ENCODE measurements at places on chromosomes 13 and 19. TPM values are rescaled to one million over a fixed set of nuclear protein-coding genes. Genes with fewer than 3 reads are reported as not detected.

PRR22 gene
- 21.3 TPM for total RNA-seq

ZNF560 gene
- total RNA-seq = not detected

GRCh38 chr13:106186366-106187030 lies 349.0 kb downstream of the EFNB2 start:
- H3K4me3 ChIP-seq = no peak overlapping the region
- H3K4me1 ChIP-seq = no peaks in the 10 kb centered on the region
- H3K27me3 ChIP-seq = no peaks in the 10 kb centered on the region
- H3K27ac ChIP-seq = no peak overlapping the region
- DNase-seq = no peak

DNA sequence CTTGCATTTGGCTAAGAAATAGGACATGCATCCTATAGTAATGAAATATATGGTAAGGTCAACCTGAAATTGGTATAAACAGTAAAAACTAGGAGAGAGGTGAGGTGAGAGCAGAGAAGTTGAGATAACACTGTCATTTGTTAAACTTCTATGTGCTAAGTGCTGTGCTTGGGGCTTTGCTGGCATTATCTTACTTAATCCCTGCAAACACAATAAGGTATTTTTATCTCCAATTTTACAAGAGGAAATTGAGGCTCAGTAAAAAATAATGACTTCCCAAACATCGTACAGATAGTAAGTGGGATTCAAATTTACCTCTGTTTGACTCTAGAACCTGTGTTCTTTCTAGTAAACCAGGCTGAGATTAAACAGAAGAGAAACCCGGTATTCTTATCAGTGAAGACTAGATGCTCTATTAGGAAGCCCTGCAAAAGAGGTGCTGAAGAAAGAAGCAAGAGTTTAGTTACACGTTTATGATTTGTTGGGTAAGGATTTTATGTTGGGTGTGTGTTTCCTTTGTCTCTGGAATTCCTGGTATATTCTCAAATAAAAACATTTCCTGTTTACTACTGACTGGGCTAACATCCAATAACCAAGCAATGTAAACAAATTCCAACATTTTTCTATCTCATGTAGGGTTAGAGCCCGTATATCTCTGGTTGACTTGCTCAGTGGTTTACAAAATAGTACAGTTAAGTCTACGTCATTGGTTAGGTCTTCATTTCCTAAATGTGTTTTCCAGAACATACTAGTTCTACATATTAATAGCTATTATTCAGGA lies 137.3 kb upstream of the FNDC3A start:
- DNase-seq = no peak
- H3K4me3 ChIP-seq = no peak overlapping the region
- no peak overlapping the region for H3K27ac ChIP-seq
- H3K4me1 ChIP-seq = no peaks in the 10 kb centered on the region

DNA sequence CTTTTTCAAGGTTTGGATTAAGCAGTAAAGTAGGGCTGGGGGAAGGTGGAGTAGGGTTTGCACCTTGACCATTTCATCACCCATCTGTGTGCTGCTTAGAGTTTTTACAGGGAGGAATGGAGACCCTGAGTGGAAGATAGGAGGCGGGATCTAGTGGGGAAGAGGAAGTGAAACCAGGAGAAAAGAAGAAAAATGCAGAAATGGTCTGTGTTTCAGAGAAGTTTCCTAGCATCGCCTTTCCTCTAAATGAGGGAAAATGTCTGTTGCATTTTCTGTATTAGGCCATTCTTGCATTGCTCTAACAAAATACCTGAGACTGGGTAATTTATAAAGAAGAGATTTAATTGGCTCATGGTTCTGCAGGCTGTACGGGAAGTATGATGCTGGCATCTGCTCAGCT lies 64.1 kb downstream of the TPT1 start:
- no peak overlapping the region for H3K4me3 ChIP-seq
- H3K27me3 ChIP-seq = no peaks in the 10 kb centered on the region
- no peak overlapping the region for H3K27ac ChIP-seq
- no peaks in the 10 kb centered on the region for H3K36me3 ChIP-seq
- no peak for DNase-seq

- DNase-seq = no peak
- H3K4me3 ChIP-seq = no peak overlapping the region
- H3K36me3 ChIP-seq = no peaks in the 10 kb centered on the region
- no peaks in the 10 kb centered on the region for H3K27me3 ChIP-seq
- H3K4me1 ChIP-seq = peaks cover 50% of the 10 kb centered on the region
Observed at GRCh38 chr13:110551284-110551683, 10.2 kb downstream of the RAB20 start.

- no peaks in the 10 kb centered on the region for H3K27me3 ChIP-seq
- no peak overlapping the region for H3K27ac ChIP-seq
- H3K4me1 ChIP-seq = no peaks in the 10 kb centered on the region
Observed at GRCh38 chr13:30107121-30107520, 200.2 kb downstream of the KATNAL1 start.

- no peaks in the 10 kb centered on the region for H3K27me3 ChIP-seq
- H3K36me3 ChIP-seq = no peaks in the 10 kb centered on the region
- no peak for DNase-seq
Observed at GRCh38 chr13:48817166-48817802, 158.4 kb upstream of the FNDC3A start.

DNA sequence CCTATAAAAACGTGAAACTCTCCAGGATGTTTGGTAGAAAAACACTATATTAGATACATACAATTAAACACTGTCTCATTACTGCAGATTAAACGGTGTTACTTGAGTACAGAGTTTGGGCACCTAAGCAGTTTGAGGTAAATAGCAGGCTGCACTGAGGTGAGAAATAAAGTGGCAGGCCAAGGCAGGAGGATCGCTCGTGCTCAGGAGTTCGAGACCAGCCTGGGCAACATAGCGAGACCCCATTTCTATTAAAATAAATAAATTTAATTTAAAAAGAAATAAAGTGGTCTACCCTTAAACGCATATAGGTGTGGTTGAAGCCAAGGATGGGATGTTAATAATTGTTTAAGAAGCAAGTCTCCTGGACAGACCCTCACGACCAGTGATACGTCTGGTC lies 1.2 kb downstream of the PSPC1 start:
- H3K4me3 ChIP-seq = peak overlapping the region; percentile 76
- no peaks in the 10 kb centered on the region for H3K36me3 ChIP-seq
- peak overlapping the region; percentile 92 for H3K27ac ChIP-seq
- peaks cover 6% of the 10 kb centered on the region for H3K4me1 ChIP-seq
- H3K27me3 ChIP-seq = no peaks in the 10 kb centered on the region

DNA sequence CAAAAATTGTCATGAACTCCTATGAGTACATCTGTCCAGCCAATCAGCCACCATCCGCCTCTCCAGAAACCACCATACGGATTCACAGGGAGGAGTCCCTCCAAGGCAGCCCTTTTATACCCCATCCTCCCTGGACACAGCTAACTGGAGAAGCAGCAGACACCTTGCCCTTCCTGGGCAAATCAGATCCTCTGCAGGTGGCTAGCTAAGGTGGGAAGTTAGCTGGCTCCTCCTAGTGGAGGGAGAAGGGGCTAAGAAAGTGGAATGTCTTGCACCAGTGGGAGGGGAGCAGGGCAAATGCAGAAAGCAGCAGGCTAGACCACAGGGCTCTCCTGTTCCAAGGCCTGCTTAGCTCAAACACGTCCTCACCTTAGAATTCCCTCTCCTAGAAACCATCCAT lies 46.2 kb upstream of the UQCRFS1 start:
- H3K36me3 ChIP-seq = no peaks in the 10 kb centered on the region
- H3K4me1 ChIP-seq = no peaks in the 10 kb centered on the region
- H3K4me3 ChIP-seq = no peak overlapping the region
- DNase-seq = no peak

DNA sequence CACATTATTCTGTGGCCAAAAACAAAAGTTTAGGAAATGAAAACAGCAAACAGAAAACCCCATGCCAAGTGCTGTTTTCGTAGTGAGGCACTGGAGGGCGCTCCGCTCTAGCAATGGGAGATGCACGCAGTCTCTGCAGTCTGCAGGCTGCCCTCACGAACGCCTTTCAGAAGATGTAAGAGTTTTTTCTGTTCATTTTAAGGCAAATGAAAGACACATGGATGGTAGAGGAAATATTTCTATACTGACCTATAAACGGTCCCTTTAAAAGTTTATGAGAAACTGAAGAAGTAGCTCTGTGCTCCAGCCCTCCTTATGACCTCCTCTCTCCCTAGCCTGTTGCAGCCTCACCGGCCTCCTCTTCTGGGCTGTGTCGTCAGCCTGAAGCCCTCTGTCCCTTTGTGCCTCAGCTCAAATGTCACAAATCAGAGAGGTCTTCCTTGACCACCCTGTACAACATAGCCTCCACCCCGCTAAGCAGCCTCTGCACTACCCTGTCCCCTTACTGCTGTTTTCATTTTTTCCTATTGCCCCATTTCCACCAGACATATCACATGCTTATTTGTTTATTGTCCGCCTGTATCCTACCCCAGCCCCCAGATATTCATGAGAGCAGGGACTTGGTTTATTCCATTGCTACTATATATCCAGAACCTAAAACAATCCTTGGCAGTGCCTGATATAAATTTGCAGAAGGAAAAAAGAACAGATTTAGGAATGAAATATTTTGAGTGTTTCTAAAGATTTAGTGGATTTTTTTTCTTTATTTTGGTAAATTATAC lies 116.4 kb downstream of the TM9SF2 start:
- no peak for DNase-seq
- no peak overlapping the region for H3K27ac ChIP-seq
- no peaks in the 10 kb centered on the region for H3K27me3 ChIP-seq
- no peaks in the 10 kb centered on the region for H3K4me1 ChIP-seq
- no peak overlapping the region for H3K4me3 ChIP-seq

GRCh38 chr19:18274781-18275356 lies 617 bp upstream of the IQCN start:
- H3K4me3 ChIP-seq = no peak overlapping the region
- peaks cover 10% of the 10 kb centered on the region for H3K4me1 ChIP-seq
- DNase-seq = no peak
- peak overlapping the region; percentile 90 for H3K27ac ChIP-seq
